ENCODE measurements at places on chromosomes 7 and 10.

- no peak for DNase-seq
These were observed 137.8 kb downstream of the CHRM2 start for GRCh38 chr7:137006293-137006692.

DNA sequence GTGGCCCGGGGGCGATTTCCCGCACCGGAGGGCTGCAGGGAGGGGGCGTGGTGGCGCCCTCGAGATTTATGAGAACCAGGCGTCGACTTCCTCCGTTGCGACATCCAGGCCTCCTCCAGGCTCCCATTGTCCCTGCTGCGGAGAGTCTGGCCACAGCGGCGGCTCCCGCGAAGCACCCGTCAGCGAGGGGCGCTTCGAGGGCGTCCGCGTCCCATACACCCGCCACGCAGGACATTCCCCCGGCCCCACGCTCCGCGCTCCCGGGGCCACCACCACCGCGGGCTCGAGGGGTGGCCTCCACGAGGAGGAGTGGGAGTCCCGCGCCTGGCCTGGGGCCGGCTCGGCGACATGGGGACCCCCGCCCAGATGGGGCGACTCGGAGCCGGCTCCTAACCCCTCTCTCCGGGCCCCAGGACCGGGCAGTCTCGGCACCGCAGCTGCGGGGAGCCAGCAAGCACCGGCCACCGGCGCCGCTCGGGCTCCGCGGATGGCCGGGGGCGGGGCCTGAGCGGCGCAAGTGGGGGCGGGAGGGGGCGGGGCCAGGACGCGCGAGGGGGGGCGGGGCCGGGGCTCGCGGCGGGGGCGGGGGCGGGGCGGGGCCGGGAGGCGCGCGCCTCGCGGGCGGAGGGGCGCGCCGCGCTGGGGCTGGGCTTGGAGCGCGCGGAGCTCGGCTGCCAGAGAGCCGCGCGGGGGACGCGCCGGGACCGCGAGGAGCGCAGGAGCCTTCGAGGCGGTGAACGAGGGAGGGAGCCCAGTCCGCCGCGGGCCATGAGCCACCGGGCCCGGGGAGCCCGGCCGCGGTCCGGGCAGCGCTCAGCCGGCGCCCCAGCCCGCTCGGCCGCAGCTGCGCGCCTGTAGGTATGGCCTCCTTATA is at the start of gene SH2B2:
TSS of gene SH2B2 (plus strand) at position 632 of the 874 bp plus-strand sequence. CDS start 13,683 bp downstream, outside the sequence.
- peak; percentile 32 for DNase-seq

DNA sequence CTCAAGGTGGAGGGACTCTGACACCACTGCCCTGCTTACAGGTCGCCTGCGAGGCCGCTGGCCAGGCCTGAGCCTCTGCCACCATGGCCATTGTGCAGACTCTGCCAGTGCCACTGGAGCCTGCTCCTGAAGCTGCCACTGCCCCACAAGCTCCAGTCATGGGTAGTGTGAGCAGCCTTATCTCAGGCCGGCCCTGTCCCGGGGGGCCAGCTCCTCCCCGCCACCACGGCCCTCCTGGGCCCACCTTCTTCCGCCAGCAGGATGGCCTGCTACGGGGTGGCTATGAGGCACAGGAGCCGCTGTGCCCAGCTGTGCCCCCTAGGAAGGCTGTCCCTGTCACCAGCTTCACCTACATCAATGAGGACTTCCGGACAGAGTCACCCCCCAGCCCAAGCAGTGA is 2.8 kb downstream of the LZTS2 start:
- DNase-seq = no peak

DNA sequence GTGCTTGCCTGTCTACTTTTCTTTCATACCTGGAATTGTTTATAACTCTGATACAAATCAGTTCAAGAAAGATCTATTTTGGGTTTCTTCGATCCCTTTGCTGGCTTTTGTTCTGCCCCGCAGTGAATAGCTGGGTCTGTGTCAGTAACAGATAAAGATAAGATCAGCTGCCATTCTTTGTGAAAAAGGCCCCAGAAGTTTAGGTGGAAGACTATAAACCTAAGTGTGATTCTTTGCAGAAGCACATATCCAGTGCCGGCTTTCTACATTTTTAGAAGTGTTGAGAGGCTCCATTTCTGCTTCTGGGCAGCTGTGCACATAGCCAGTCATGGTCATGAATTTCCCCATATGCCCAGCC is 686.4 kb upstream of the C7orf33 start:
- no peak for DNase-seq

- DNase-seq = no peak
These were observed 694.1 kb downstream of the TYW1 start for GRCh38 chr7:67690700-67691099.

- peak; percentile 14 for DNase-seq
These were observed 174.2 kb upstream of the NPVF start for GRCh38 chr7:25402532-25402931.

DNA sequence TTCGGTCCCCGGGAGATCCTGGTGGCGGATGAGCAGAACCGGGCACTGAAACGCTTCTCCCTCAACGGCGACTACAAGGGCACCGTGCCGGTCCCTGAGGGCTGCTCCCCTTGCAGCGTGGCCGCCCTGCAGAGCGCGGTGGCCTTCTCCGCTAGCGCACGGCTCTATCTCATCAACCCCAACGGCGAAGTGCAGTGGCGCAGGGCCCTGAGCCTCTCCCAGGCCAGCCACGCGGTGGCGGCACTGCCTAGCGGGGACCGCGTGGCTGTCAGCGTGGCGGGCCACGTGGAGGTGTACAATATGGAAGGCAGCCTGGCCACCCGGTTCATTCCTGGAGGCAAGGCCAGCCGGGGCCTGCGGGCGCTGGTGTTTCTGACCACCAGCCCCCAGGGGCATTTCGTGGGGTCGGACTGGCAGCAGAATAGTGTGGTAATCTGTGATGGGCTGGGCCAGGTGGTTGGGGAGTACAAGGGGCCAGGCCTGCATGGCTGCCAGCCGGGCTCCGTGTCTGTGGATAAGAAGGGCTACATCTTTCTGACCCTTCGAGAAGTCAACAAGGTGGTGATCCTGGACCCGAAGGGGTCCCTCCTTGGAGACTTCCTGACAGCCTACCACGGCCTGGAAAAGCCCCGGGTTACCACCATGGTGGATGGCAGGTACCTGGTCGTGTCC is 3.7 kb downstream of the TRIM56 start:
- no peak for DNase-seq

GRCh38 chr10:93352638-93353383 is 129.3 kb downstream of the MYOF start:
- no peak for DNase-seq

- no peak for DNase-seq
These were observed 2.6 kb downstream of the NKX6-2 start for GRCh38 chr10:132783165-132783939.

- no peak for DNase-seq
These were observed 348.0 kb downstream of the SUGCT start for GRCh38 chr7:40482845-40483244.

DNA sequence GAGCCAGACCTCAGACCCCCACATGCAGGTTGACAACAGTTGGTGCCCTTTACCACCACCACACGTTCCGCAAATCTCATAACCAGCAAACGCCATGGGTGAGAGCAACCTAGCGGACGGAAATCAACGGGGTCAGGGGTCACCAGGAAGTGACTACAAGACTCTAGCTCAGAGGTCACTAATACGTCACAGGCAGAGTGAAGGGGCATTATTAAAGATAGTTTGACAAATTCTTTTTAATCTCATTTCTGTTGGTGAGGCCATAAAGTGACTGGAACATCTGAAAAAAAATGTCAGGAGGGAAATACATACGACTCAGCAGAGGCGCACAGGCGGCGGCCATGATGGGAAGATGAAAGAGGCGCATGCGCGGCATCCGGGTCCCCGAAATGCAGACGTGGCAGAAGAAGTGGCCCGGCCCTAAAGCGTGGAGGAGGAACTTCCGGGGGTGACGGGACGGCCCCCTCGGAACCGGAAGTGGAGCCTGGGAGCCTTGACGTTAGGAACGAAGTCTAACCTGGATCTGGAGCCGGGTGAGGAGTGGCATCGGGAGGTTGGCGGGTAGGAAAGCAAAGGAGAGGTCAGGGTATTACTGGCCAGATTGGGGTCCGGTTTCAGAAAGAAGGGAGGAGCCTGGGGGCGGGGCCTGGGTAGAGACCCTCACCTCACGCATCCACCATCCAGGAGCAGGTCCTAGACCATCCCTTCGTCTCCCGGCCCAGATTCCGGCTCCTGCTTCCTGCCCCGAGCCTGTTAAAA is at the start of gene SEC24C:
TSS of gene SEC24C (plus strand) at position 468 of the 759 bp plus-strand sequence. CDS start 2,461 bp downstream, outside the sequence.
- DNase-seq = peak; percentile 94

- no peak for DNase-seq
These were observed 37.8 kb downstream of the RHEB start for GRCh38 chr7:151481650-151482505.

- peak; percentile 89 for DNase-seq
These were observed 5.3 kb downstream of the SH3PXD2A start for GRCh38 chr10:103849880-103850571.

DNA sequence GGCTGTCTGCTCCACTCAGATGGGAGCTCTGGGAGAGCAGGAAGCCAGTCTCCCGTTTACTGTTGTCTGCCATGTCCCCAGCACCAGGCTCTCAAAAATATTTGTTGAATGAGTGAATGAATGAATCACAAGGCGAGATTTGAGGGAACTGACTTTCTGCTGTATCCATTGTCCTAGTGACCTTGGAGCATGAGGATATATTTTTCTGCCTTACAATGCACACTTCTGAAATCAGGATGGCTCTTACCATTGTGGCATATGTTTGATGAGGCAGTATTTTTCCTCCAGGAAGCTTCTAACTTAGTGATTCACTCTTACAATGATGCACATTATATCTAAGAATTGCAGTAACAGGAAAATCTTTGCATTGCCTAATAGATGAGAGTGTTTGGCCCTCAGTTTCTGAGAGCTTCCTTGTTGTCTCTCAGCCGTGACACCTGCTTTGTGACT is 136.4 kb downstream of the RPS24 start:
- DNase-seq = peak; percentile 52

- no peak for DNase-seq
These were observed 80.0 kb downstream of the COBL start for GRCh38 chr7:51236470-51237132.

DNA sequence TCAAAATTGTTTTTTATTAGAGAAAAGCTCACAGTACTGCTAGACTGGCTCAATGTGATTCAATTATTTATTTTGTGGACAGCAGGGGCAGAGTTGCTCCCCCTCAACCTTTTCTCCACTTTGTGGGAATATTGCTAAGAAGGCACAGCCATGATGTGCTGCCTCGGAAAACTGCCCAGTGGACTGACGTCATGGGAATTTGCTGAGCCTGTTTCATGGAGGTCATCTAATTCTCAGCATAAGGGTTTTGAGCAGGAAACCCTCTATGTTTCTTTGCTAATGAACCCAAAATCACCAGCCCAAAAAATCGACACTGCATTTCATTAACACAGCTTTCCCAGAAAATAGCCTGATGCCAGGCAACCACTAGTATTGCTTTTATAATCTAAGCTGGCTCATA is 228.8 kb upstream of the FAM3C start:
- no peak for DNase-seq

- no peak for DNase-seq
These were observed 141.4 kb downstream of the ARHGAP22 start for GRCh38 chr10:48463318-48464003.

GRCh38 chr10:115948465-115948864 is 324.5 kb downstream of the GFRA1 start:
- no peak for DNase-seq

- DNase-seq = no peak
These were observed 30.1 kb downstream of the NEUROD6 start for GRCh38 chr7:31310321-31310935.

DNA sequence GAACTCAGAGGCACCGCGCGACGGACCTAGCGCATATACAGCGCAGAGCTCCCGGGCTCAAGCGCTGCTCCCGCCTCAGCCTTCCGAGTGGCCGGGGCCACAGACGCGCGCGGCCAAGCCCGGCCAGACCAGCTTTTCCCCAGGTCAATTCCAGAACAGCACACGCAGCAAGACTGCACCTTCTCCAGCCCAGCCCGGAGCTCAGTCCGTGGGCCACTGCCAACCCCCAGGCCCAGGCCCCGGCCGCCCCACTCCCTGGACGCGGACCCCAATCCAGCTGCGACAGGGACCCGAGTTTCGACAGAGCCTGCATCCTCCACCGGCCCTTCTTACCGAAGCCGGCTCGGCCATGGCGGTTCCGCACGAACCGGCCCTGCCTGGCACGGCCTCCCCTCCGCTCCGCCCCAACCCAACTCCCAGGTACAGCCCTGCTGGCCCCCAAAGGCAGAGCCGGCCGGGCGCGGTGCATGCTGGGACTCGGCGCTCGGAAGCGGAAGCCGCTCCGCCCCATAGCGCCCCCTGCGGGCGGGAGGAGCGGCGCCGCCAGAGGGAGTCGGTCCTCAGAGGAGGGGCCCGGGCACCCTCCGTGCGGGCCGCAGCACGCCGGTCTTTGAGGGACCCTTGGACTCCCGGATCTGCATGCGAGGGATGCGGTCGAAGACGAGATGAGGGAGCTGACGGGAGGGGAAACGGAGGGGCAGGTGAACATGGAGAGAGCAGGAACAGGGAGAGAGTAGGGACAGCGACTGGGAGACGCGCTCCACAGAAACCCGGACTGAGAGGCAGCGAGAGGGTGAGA is at the start of gene ZNF425:
TSS of gene ZNF425 (minus strand) at position 462 of the 799 bp plus-strand sequence. CDS start at position 351, 111 bp downstream.
- DNase-seq = peak; percentile 92

- no peak for DNase-seq
These were observed 173.6 kb upstream of the TEX47 start for GRCh38 chr7:88969167-88969566.

DNA sequence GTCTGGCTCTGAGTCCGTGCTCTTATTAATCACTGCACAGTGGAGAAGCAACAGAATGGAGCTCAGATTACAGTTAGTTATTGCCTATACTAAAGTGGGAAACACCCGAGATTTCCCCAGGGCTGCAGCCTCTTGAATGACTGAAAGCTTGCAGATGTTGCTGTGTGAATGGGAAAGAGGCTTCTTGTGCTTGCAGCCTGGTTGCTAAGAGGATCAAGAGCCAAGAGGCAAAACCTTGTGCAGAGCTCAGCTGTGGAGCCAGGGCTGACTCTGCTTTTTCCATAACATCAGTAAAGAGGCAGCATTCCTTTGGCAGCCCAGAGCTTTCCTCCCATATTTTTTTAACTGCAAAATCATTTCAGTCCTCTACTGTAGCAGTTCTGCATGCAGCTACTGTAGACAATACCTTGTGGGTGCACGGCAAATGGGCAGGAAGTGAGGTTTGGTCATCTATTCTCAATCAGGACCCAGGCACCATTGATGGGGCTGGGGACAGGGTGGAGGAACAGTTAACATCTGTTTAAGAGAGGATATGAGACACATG is 86.5 kb downstream of the RALA start:
- no peak for DNase-seq

DNA sequence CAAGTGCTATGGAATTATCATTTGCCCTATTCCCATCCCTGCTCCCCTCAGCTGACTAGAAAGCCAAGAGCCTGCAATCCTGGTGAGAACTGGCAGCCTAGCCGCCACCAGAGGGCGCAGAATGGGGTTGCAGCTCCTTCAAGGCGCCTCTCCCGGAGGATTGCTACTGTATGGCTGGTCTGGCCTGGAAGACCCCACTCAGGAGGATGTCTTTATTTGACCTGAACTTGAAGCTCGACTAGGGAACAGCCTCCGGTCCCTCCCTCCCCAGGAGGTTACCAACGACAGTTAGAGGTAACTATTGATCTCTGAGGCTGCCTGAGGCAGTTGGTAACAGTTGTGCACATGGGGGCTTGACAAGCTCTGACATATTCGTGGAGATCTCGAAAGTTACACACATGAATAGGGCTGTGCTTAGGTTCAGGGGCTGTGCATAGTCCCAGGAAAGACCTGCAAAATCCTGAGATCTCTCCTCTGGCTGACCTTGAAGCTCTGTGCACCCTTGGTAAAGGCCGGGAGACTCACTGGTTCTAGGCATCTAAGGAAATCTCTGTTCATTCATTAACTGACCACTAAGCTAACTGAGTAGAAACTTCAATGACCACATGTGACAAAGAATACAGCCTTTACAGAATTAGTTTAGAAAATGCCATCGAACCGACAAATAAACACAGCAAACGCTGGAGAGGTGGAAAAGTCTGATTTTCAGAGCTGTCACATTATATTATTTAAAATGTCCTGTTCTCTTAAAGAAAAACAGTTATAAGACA is 65.7 kb downstream of the TSPAN12 start:
- DNase-seq = peak; percentile 40
